ENCODE measurements at places on chromosomes 4 and X. TPM values are rescaled to one million over a fixed set of nuclear protein-coding genes. Genes with fewer than 3 reads are reported as not detected.

The EMCN gene
- polyA plus RNA-seq: 4.6 TPM

The AMOT gene
- 1.1 TPM for polyA plus RNA-seq

The SRPX2 gene
- 2.2 TPM for polyA plus RNA-seq

The MAGEC1 gene
- not detected for polyA plus RNA-seq

- H3K36me3 ChIP-seq: no peaks in the 10 kb centered on the region
- no peak overlapping the region for H3K4me3 ChIP-seq
- H3K4me1 ChIP-seq: no peaks in the 10 kb centered on the region
- DNase-seq: no peak
Observed at GRCh38 chr4:126756050-126756829, 876.5 kb upstream of the INTU start.

DNA sequence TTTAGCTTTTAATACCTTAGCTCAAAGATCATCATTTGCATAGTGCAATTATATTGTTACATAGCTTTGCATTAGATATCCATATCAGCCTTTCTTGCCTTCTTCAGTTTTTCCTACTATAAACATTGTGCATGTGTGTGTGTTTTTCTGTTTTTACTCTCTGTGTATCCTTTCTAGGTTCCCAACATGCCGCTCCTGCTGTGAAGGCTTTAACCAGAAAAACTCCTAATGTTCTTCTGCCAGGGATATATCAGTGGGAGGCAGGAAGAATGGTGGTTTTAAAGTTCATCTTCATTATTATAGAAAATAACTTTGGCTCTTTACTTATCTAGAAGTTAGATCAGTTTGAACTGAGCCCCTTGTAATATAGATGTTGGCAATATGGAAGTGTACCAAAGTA is 61.2 kb downstream of the CPE start:
- no peak for DNase-seq
- H3K4me3 ChIP-seq: no peak overlapping the region
- H3K4me1 ChIP-seq: no peaks in the 10 kb centered on the region
- no peaks in the 10 kb centered on the region for H3K27me3 ChIP-seq
- no peak overlapping the region for H3K27ac ChIP-seq

DNA sequence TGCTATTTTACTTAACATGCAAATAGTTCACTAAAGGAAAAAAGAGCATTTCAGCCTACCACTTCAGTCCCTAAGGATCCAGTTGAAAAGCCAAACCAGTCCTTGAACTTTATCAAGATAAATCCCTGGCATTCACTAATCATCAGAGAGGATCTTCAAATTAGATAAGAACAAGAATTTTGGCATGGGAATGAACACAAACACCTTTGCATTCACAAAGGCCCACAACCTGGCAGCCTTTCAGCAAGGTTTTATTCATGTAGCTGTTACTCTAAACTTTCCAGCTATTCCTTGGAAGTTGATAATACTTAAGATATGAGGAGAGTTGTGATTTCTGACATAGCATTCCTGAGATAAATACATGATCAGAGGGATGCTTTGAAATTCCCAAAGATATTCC is 193.4 kb downstream of the LRBA start:
- no peak overlapping the region for H3K4me3 ChIP-seq
- no peak for DNase-seq
- H3K4me1 ChIP-seq: no peaks in the 10 kb centered on the region
- H3K27me3 ChIP-seq: no peaks in the 10 kb centered on the region
- no peak overlapping the region for H3K27ac ChIP-seq

Data from pancreas (tissue), 10 donors.